ENCODE measurements at places on chromosomes 3 and 15.

DNA sequence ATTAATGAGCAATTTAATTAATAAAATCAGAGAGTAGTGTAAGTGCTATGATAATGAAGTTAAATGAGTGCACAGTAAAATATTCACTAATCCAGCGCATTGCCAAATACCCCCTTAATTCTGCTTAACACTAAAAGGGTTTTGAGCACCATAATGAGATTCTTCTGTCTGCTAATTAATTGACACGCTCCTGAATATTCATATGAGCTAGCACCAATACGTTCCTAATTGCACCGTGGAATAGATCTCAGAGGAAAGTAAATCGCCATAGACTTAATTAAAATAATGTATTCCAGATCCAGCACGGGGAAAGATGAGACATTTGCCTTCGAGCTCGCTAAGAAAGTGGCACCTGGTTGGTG lies 9.6 kb upstream of the FOXB1 start:
- DNase-seq = no peak

DNA sequence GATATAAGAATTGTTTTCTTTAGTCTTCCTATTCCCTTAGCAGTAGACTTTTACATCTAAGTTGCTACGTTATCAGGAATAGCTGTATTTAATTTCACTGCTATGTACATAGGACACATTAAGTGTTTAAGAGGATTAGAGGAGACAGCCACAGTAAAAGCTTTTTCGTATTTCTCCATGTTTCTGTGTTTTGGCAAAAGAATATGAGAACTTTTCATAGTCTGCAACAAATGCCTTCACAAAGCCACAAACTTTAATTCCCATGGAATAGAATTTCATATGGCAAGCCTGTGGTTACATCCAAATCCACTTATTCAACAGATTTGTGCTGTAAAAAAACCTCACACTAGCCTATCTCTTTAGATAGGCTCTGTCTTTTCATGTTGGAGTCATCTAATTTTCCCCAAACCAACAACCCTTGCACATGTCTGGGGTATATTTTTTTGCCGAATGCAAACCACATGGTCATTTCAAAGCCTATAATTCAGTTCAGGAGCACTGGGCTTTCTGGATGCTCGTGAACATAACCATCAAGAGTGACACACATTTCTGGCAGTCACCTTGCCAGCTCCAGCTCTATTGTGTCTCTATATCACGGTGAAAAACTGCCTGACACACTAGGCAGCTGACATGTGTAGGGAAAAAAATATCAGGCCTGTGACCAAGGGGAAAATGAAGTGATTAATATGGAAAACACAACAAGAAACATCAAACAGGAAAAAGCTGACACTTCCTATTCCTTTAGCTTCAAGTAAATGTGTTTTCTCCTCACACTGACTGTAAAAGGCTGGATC lies 19.2 kb downstream of the PLD1 start:
- no peak for DNase-seq

DNA sequence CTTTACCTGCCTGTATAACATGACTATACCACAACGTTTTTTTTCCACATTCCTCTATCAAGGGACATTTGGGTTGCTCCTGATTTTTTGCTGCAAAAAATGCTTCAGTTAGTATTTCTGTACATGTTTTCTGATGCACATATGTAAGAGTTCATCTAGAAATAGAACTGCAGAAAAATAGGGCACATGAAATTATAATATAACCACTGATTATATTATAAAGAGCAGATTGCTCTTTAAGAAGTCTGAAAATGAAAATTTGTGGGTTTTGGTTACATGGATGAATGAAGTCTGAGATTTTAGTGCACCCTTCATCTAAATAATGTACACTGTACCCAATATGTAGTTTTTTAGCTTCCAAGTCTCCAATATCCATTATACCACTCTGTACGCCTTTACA lies 130.1 kb upstream of the PTX3 start:
- no peak for DNase-seq

DNA sequence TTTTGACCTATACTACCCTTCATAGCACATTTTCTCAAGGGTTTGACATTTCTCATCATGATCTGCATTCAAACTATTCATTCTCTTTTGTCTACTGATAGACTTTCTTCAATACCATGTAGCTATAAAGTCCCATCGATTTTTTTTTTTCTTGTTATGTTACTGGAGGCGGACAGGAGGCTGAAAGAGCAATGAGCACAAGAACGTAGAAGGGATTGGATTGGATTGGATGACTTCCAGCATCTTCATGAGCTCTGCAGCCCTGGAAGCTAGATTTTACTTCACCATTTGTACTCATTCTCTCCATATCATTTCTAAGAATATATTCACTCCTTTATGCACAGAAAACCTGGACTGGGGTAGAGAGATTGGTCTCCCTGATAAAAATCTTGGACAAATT lies 43.2 kb downstream of the DUT start:
- DNase-seq = no peak

- DNase-seq = no peak
Measured at GRCh38 chr3:187943677-187944389, 198.6 kb upstream of the BCL6 start.

DNA sequence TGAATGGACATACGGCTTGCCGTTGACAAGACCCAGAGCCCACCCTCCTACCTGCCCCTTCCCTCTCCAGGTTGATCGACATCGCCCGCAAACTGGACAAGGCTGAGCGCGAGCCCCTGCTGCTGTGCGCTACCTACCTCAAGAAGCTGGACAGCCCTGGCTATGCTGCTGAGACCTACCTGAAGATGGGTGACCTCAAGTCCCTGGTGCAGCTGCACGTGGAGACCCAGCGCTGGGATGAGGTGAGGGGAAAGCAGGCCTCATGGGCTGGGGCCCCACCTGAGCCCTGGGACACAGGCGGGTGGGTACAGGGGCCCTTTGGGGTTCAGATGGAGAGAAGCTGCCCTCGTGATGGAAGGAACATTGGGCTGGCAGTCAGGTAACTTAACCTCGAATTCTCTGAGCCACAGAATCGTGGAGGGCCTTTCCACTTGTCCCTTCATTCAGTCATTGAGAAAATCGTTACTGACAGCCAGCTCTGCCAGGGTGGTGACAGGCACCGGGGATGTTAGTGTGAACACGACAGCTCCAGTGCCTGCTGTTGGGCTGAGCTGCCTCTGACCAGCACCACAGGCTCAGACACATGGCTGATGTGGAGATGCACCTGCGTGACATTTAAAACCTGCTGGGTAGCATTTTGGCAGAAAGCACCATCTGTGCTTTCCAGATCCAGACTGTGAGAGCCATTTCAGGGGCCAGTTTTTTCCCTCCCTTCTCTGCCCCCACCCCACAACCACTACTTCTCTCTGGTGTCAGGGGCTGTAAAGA lies 25.6 kb upstream of the RHO start:
- DNase-seq = no peak
